Natural killer cell treated with Interleukin-12 subunit alpha and Interleukin-12 subunit beta and Interleukin-15 and Interleukin-18, amount 100 ng/mL, for 72 hours (primary cell): ENCODE measurements at places on chromosomes 4 and X.

GRCh38 chrX:132563976-132564375 is 75.1 kb upstream of the MBNL3 start:
- DNase-seq = no peak

GRCh38 chr4:79678472-79679202 is 270.6 kb upstream of the GK2 start:
- no peak for DNase-seq

GRCh38 chr4:150673793-150674192 is 91.8 kb downstream of the MAB21L2 start:
- no peak for DNase-seq

DNA sequence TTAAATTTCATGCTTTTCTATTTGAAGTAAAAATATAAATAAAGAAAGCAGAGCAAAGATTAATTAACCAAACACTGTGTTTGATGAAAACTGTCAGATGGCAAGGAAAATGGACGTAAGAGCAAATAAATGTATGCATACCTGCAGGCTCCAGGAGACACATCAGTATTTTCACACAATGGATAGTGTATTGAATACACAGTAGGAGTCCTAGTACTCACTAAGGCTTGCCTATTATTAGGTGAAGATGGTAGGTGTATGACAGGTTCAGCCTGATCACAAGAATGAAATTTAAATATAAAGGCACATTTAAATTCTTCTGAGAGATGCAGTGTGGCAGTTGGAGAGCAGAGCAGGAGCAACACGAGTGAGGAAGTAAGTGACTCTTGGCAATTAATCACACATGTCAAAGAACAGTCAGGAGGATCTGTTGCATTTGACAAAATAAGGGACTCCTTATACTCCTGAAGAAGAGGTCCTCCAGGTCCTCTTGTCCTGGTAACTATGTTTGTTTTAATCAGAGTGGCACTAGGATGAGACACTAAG is 106.0 kb upstream of the NDST4 start:
- DNase-seq = no peak

GRCh38 chrX:46588263-46588662 is 14.7 kb downstream of the CHST7 start:
- no peak for DNase-seq

GRCh38 chr4:35500812-35501211 is 743.5 kb downstream of the ARAP2 start:
- DNase-seq = no peak

DNA sequence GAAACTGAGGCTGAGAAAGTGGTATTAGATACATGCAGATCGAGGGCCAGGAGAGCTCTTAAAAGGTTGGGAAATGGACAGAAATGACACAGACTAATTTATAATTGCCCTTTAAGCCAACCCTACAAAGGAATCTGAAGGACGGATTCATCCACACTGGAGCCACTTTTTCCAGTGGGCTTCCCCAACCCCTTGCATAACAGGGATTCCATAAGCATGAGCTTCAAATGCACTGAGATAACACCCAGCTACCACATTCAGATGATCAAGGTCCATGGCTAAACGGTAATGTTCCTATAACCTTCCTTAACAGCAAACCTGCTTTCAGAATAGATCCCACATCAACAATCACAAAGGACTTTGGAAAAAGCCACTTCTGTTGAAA is 34.2 kb downstream of the PLAC1 start:
- DNase-seq = no peak

GRCh38 chrX:30593440-30594200 is 16.1 kb upstream of the TASL start:
- no peak for DNase-seq
